ENCODE measurements at places on chromosomes 4 and X.
A peak's percentile ranks its signal among the peaks of the same experiment; 100 is the strongest.

DNA sequence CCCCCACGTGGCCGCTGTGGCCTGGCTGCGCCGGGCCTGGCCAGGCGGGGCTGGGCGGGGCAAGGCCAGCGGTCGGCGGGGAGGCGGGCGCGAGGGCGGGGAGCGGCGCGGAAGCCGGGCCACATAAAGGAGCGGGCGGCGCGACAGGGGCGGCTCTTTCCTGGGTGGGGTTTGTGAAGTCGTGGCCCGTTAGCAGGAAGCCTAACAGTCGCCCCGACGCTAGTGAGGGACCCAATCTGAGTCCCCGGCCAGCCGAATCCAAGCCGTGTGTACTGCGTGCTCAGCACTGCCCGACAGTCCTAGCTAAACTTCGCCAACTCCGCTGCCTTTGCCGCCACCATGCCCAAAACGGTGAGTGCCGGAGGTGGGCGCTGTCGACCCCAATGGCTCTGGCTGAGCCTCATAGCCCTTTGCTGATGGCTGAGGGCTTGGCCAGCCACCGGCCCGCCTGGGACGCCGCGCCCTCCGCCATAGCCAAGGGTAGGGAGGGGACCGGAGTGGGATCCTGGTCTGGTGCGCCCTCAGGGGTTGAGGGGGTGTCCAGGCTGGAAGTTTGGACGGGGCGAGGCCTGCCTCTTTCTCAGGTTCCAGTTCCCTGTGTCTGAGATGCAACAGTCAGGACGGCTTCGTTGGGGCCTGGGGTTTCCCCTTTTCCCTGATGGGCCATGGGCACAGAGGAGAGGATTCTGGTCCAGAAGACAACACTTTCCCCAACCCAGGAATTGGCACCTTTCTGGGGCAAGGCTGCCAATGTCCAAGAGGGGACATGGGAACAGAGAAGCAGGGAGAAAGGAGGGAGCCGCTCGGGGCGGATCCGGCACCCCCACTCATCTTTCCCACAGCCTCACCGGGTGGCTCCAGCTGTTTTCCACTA lies at the start of gene MSN:
Gene MSN (plus strand): TSS at position 152 of the 874 bp plus-strand sequence. CDS start 188 bp downstream, at position 340.
- peak; percentile 78 for DNase-seq

- no peak for DNase-seq
Measured at GRCh38 chr4:41963105-41963504, 18.5 kb upstream of the DCAF4L1 start.

GRCh38 chr4:142307857-142308256 lies 538.2 kb downstream of the INPP4B start:
- DNase-seq: no peak

GRCh38 chrX:110183314-110183713 lies 134.6 kb downstream of the AMMECR1 start:
- no peak for DNase-seq

DNA sequence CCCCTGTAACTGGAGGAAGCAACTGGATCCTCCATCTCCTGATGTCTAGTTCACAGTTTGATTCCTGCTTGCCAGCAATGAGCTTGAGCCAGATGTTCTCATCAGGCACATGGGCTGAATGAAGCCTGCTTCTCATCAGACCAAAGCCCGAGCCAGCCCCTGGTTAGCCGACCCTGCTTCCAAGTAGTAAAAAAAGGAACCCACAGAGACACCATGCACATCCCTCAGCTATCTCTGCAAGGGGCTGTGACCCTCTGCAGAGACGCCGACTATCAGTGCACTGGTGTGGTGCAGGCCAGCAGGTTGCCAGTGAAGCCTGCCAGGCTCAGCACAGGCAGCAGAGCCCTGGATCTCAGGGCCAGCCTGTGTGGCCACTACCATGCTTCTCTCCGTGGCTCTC lies 2.8 kb downstream of the DCTD start:
- DNase-seq: no peak

- no peak for DNase-seq
Measured at GRCh38 chrX:107730991-107731766, 44.4 kb downstream of the TSC22D3 start.

DNA sequence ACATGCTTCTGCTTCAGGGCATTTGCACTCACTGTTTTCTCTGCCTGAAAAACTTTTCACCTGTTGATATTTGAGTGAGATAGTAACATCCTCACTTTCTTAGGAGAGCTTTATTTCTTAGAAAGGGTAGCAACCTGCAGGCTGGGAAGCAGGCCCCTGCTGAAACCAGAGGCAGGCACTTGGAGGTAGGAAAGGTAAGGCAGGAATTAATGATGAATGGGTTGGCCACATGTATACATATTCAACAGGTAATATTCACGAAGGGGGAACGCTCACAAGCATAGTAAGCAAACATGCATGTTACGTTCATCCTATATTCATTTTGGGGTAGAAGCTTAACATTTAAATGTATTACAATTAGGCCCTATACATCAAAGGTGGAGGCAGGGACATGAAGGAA lies 3.1 kb downstream of the SPATA18 start:
- no peak for DNase-seq

GRCh38 chr4:138868562-138868961 lies 147.0 kb upstream of the NOCT start:
- DNase-seq: no peak

GRCh38 chrX:104392350-104392749 lies 137.6 kb upstream of the ESX1 start:
- no peak for DNase-seq

DNA sequence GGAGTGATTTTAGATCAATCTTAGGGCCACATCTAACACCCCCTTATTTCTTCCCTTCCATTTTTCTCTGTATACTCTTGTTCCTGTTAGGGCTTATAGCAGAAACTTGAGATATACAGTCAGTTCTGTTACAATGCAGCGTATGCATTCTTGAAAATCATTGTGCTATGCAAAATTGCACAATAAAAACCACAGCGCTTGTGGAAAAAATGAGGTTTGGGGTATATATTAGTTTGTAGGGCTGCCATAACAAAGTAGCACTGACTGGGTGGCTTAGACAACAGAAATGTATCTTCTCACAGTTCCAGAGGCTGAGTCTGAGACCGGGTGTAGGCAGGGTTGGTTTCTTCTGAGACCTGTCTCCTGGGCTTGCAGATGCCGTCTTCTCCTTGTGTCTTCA lies 59.0 kb downstream of the WWC2 start:
- DNase-seq: no peak

Data from activated CD8-positive, alpha-beta memory T cell treated with anti-CD3 and anti-CD28 coated beads, Interleukin-2, amount 50 U/mL, for 4 hours (primary cell).